Activated CD8-positive, alpha-beta memory T cell treated with anti-CD3 and anti-CD28 coated beads for 1 hour (primary cell): ENCODE measurements at places on chromosomes 1 and 21.

DNA sequence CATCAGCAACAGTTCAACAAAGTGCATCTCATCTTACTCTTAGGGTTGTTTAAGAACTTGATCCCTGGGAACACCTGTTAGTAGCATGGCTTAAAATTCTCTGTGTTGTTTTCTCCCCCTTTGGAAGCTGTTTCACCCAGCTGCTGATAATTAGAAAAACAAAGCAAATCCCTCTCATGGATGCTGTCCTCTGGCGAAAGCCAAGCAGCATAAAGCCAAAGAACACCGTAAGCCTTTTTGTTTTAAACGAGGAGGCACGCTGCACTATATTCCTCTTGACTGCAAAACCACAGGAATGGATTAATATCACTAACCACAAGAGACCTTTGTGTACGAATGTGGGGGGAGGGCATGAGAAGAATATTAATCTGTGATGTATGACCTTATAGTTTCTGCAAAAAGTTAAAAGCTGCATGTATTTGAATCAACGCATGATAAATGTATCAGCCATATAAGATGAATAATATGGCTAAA is 923.2 kb downstream of the LTN1 start:
- DNase-seq: no peak

- no peak for DNase-seq
Measured at GRCh38 chr1:23424293-23425192, at the start of gene TCEA3. TCEA3 (minus strand) TSS chr1:23424748; CDS start chr1:23424633, 115 bp downstream.

GRCh38 chr1:7915826-7916500 is 24.7 kb downstream of the TNFRSF9 start:
- DNase-seq: peak; percentile 28

DNA sequence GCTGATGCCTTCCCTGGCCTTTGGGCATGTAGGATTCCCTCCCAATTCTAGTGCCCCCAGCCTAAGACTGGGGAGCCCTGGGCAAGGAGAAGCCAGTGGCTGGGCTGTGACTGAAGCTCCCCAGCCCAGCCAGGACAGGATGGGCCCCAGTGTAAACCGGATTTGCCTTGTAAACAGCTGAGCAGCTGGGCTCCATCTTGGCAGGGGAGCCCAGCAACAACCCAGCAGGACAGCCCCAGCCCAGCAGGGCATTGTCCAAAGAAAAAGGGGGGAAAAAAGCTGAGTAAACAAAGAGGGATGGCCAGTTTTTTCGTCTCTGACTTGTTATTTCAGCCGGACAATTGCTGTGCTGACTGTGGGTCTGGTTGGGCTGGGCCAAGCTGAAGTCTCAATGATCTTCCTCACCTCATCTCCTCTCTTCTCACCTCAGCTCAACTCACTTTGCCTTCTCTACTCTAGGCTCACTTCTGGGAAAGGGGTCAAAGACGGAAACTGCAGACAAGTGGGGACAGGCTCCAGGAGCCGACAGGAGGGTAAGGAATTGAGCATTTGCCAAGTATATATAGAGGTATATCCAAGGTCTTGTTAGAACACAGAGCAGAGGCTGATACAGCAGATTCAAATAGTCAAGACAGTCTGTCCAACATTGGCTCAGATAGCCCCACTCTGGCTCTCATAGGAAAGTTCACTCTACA is 97.7 kb downstream of the TMEM53 start:
- DNase-seq: no peak

DNA sequence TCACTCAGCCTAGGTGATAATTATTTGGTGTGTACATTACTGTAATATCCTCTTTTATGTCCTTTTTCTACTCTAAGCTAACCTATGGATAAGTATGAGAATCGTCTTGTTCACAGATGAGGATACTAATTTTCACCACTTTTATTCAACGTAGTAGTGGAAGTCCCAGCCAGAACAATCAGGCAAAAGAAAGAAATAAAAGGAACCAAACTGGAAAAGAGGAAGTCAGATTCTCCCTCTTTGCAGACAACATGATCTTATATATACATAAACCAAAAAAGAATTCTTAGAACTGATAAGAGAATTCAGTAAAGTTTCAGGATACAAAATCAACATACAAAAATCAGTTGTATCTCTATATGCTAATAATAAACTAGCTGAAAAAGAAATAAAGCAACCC is 12.6 kb upstream of the RGL1 start:
- no peak for DNase-seq

- no peak for DNase-seq
Measured at GRCh38 chr21:19853709-19854575, 1144.3 kb upstream of the NCAM2 start.

GRCh38 chr1:62744611-62745577 is 39.0 kb upstream of the ATG4C start:
- DNase-seq: no peak

DNA sequence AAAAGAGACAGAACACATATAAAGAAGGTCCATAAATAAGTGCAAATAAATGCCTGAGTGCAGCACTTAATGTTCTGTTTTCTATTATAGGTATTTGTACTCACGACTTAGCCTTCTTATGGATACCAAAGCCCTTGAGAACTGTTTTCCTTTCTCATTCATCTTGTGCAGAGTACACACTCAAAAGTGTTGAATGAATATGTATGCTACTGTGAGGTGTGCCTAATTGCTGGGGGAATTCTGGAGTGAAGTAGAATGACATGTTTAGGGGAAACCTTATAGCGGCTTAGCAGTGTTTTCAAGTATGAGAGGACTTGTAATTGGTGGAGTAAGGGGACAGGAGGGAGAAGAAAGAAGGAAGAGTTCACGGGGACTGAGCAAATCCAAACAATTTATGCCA is 157.6 kb downstream of the CACNA1E start:
- DNase-seq: no peak

DNA sequence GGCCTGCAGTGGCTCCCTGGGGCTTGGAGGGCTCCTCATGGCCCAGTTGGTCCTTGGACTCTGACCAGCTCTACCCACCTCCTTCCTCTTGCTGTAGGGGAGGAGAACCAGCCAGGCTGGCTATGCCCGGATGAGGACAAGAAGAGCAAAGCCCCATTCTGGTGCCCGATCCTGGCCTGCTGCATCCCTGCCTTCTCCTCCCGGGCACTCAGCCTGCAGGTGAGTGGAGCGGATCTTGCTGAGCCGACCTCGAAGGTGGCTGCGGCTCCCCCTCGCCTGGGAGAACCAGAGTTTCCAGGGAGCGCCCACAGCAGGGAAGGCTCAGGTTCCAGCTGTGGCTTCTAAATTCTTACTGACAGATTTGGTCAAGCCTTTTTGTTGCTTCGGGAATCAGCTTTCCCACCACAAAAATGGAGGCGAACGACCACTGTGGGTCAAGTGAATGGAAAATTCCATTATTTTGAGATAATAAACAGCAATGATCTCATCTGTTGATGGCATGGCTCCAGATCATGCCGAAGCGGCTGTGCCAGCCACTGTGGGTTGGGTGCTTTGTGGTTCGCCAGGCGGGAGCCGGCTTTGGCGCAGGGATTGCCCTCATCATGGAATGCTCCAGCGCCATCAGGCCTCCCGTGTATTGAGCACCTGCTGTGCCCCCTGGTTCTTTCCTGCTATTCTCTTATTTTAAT is 106.5 kb upstream of the ACTL8 start:
- no peak for DNase-seq

- no peak for DNase-seq
Measured at GRCh38 chr21:43275421-43276211, 106.8 kb downstream of the CRYAA start.

GRCh38 chr1:90798883-90799282 is 81.8 kb upstream of the BARHL2 start:
- DNase-seq: no peak

DNA sequence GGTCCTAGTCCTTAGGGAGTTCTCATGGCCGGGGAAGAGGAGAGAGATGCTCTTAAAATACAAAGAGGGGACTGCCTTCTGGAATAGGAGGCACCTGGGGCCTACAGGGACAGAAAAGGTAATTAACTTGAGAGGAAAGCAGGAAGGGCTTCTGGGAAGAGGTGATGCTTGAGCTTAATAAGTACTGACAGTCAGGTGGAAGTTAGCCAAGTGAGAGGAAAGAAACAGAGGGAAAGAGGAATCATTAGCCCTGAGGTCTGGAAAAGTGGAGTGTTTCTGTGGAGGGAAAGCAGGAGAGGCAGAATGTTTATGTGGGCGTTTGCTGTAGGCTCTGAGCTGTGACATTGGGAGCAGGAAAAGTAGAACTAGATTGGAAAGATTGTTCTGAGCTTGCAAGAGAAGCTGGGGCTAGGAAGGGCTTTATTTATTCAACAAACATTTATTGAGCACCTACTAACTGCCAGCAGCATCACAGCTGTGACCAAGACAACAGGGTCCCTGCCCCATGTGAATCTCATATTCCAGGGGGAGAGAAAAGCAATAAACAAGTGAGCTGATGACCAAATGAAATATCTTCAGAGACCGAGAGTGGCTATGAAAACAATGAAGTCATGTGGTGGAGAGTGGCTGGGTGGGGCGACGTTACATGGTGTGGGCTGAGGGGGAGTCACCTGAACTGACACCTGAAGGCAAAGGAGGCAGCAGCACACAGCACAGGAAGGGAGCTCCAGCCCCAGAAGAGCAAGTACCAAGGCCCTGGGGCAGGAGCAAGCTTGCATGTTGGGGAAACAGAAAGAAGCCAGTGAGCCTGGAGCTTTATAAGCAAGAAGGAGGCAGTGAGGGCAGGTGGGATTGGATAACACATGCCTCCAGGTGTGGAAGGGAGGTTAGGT is 4.4 kb upstream of the FNDC5 start:
- no peak for DNase-seq

DNA sequence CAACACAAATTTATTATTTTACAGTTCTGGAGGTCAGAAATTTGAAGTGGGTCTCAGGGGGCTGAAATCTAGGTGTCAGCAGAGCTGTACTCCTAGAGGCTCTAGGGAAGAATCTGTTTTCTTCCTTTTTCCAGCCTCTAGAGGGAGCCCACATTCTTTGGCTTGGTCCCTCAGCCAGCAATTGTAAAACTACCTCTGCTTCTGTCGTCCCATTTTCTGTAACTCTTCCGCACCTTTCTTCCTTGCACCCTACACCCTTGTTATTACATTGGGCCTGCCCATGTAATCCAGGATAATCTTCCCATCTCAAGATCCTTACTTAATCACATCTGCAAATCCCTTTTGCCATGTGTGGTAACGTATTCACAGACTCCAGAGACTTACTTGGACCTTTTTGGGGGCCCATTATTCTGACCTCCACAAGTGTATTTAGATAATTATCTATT is 24.8 kb upstream of the THEM4 start:
- DNase-seq: no peak

DNA sequence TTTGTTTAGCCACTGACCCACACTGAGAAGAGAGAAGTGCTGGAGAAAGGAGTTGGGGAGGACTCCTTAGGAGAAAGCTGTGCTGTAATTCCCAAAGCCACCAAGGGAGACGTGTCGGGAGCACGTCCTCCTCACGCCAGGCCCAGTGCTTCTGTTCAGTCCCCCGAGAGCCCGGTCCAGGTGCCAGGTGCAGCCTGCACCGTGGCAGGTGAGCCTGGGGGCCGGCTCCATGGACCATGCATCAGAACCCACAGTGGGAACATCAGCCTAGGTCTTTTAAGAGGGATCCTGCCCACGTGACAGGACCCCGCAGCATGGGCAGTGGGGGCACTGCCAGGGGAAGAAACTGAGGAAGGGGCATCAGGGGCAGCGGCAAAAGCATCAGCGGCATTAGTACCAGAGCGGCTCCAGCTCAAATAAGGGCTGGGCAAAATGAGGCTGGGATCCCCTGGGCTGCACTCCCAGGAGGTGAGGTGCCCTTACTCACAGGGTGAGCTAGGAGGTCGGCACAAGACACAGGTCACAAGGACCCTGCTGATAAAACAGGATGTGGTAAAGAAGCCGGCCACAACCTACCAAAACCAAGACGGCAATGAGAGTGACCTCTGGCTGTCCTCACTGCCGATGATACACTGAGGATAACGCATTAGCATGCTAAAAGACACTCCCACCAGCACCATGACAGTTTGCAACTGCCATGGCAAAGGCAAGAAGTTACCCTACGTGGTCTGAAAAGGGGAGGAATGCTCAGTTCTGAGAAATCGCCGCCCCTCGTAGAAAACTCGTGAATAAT is 24.6 kb upstream of the PRDM15 start:
- no peak for DNase-seq

DNA sequence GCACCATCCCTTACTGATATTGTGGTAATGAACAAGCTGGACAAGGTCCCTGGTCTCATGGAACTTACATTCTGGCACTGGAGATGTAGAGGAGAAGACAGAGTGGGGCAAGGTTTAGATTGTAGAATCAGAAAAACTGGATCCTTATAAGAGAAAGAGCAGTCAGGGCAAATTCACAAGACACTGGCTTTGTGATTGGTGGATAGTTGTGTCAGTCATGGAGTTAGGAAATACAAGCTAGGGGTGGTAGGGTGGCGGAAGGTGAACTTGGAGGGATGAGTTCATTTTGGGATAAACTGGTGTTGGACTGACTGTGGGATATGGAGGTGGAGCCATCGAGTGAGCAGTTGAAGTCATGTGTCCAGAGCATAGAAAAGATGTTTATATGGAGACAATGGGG is 3.7 kb upstream of the TLR5 start:
- no peak for DNase-seq

DNA sequence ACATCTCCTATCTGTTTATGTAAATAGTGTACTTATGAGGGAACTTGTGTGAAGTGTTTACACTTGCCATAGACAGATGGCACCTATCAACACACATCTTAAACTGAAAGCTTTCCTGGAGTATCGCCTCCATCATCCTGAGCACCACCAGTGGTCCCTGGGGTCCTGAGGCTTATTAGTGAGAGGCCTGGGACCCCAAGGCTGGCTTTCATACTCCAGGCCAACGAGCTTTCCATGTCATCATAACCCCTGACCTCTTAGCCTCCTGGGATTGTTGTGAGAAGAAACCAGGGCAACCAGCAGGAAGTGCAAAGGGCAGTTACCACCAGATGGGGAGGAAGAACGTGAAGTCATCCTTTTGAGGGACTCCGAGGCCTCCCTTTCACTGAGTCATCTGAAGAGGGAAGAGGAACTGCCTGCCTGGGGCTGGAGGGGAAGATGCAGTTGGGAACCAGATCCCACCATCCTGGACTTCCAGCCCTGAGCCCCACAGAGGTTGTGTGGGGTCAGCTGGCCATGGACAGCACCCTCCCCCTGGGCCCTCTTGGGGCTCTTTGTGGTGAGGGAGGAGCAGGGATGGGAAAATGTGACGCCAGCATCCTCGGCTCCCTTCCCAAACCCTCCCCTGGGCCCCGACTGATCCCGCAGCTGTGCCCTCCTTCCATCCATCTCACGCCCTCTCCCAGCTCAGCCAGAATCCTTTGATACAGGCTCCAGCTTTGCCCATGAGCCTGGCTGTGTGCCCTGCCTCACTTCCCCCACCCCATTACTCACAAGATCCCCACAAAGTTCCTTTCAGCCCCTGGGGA is 5.8 kb downstream of the INKA2 start:
- no peak for DNase-seq
